Caki2 (cell line): ENCODE measurements at places on chromosomes 2 and 18. TPM values are rescaled to one million over a fixed set of nuclear protein-coding genes. Genes with fewer than 3 reads are reported as not detected.

Gene TUBA3E
- total RNA-seq = not detected in 2 replicates

Gene PDE6D
- 44.9 and 45.4 TPM in 2 replicates for total RNA-seq

Gene SEMA4C
- total RNA-seq = 30.7 and 40.4 TPM in 2 replicates

Gene IL36B
- not detected in 2 replicates for total RNA-seq

Gene SMCHD1
- 11.6 and 31.6 TPM in 2 replicates for total RNA-seq

Gene MC2R
- total RNA-seq = not detected in 2 replicates

Gene LBX2
- total RNA-seq = 28.5 and 41.0 TPM in 2 replicates

Gene ESCO1
- 10.0 and 11.8 TPM in 2 replicates for total RNA-seq

Gene CARF
- total RNA-seq = 6.6 and 7.1 TPM in 2 replicates
